ENCODE measurements at places on chromosomes 4 and X.

DNA sequence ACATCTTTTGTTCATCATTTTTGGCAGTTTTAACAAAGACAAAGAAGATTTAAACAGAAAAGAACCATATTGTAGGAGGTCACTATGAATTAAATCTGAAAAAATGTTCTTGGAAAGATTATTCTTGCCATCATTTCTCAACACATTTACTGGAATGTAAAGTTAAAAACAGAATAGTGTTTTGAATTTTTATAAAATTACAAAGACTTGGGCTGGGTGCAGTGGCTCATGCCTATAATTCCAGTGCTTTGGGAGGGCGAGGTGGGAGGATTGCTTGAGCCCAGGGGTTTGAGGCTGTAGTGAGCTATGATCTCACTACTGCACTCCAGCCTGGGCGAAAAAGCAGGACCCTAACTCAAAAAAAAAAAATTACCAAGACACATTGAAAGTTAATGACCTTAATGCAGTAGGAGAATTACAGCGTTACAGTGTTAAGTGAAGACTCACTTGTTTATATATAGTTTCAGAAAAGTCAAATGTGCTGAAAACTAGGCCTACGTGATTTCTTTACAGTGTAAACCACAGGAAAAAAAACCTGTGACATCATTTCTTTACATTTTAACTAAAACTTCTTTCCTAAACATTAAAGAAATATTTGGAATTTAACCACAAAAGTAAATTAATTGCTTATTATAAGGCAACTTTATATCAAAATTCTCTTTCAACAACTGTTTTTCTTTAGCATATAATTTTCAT is 7.9 kb downstream of the FAM13A start:
- DNase-seq, result no peak

DNA sequence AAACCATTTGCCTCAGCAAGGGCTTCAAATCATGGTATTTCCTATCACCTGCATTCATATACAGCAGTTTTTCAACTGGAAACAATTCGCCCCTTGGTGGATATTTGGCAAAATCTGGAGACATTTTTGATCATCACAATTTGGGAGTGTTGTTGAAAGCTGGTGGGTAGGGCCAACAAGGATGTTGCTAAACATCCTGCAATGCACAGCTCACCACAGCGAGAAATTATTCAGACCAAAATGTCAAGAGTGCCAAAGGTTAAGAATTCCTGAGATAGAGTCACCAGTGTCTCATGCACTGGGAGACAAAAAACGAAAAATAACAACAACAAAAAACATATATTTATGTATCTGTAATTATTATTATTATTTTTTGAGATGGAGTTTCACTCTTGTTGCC is 435.2 kb upstream of the CTSO start:
- no peak for DNase-seq

GRCh38 chr4:31784558-31784957 is 1064.4 kb downstream of the PCDH7 start:
- no peak for DNase-seq

DNA sequence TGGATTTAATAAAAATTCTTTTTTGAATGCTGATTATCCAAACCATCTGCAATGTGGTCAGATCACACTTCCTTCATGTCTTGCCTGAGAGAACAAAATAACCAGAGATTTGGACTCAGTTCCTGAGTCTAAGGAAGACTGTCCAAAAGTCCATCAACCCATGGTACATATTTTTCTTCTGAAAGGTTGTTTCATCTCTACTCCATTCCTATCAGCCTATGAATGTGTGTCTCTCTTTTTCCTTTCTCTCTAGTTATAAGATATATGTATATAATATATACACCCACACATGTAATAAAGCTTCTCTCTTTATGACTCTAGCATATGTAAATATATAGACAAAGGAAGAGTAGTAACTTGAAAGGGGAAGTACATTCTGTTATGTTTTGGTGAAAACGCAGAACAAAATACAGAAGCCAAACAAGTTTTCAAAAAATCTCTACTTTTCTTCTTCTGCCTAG is 226.9 kb downstream of the ARHGAP24 start:
- no peak for DNase-seq

DNA sequence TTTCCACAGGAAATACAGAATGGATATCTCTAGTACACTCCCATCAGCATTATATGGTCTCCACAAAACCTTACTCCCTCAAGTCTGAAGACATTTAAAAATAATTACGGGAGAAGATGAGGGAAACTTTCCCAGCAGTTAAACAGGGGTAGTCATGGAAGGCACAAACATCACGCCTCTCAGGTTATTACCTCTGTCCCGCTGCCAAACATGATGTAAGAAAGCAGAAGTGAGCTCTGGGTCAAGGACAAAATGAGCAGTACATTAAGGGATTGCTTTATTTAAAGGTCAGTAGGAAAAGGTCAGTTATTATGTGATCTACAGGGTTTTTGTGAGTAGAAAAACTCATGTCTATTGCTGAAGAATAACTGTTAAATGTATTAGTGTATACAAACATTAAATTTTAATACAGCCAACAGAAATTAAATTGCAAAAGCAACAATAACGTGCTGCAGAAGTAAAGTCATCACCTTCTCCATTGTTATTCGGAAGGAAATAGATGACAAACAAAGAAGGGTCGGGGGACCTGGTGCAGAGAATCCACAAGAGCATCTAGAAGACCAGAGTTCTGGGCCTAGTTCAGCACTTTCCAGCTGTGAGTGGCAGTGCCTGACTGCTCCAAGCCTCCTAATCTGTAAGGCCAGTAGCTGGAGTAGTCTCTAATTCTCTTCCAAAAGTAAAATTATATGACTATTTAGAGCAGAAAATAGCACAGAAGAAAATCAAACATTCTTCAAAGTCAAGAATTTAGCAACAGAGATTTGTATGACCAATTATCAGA is 171.2 kb downstream of the PPP3CA start:
- no peak for DNase-seq

- no peak for DNase-seq
These were observed 189.9 kb downstream of the PTTG2 start for GRCh38 chr4:38149997-38150671.

DNA sequence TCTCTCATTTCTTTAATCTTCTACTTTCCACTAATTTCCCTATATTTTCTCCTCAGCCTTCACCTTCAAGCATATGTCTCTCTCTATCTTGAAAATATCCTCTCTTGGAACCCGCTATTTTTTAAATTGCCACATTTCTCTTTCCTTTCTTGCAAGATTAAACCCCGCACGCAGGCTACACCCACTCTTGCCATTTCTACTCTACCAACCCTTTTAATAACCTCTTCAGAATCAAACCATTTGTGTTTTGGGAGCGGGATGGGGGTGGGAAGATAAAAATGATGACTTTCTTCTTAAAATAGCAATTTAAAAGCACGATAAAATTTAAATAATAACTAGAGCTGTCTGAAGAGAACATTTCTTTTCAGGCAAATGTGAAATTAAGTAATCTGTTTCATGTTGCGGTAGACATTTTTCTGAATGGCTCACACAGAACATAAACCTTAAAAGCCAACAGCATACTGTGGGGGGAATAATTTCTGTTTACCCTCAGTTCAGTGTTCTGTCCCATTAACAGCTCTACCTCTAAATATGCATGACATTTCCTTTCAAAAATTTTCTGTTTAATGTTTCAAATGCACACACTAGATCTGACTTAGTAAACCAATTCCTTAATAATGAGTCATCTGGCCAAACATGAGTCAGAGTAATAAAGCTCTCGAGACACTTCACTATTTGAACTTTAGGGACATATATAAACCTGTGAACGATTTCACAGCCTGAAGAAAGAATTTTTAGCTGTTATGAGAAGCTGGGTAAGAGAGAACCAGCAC is 20.5 kb downstream of the ARSJ start:
- no peak for DNase-seq

DNA sequence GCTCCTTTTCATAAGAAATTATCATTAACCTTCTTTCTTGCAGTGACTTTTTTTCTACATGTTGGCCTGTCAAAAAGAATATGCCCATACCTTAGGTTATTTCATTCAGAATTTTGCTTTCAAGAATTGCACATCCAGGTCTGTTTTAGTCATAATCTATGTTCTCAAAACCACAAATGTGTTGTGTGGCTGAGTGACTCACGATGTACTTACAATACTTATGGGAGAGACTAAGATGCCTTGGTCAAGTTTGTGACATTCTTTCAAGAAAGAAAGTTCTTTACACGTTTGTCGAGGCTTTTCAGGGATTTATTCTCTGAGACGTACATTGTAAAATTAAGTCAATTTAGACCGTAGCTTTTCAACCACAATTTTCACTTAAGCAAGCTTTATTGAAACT is 396.7 kb downstream of the FSTL5 start:
- DNase-seq, result no peak

DNA sequence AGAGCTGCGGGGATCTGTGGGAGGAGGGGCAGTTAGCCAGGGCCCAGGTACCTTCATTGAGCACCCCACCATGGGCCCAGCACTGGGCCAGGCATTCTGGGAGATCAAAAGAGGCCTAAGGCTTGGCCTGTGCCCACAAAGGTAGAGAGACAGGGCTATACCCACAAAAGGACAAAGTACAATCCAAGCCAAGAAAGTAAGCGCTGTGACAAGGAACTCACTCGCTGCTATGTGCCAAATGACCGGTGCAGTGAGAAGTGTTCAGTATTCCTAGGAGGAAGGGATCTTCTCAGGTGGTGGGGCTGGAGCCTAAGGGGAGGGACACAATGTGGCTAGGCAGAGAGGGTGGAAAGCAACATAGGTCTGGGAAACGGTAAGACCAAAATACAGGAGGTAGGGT is 8.8 kb upstream of the FRMPD3 start:
- DNase-seq, result no peak

GRCh38 chr4:87118421-87118820 is 102.0 kb downstream of the KLHL8 start:
- no peak for DNase-seq

GRCh38 chr4:59122626-59123025 is 2012.4 kb upstream of the IGFBP7 start:
- no peak for DNase-seq
